ENCODE measurements at places on chromosomes 3 and 15. TPM values are rescaled to one million over a fixed set of nuclear protein-coding genes. Genes with fewer than 3 reads are reported as not detected.

FBXW12 gene
- not detected for total RNA-seq

CCR1 gene
- not detected for total RNA-seq

SPINT1 gene
- not detected for total RNA-seq

LDHAL6B gene
- not detected for total RNA-seq

LYZL4 gene
- not detected for total RNA-seq

SPATA16 gene
- total RNA-seq = not detected

THBS1 gene
- total RNA-seq = 364 TPM

OR5H6 gene
- not detected for total RNA-seq

ALPK3 gene
- total RNA-seq = 1.1 TPM

CHAC1 gene
- 18.5 TPM for total RNA-seq

ARIH2 gene
- 113 TPM for total RNA-seq

FAM3D gene
- not detected for total RNA-seq

ITGA11 gene
- total RNA-seq = 41.0 TPM

ACY1 gene
- 46.4 TPM for total RNA-seq

PLSCR4 gene
- 101 TPM for total RNA-seq

LINGO1 gene
- total RNA-seq = 0.44 TPM

SOX14 gene
- not detected for total RNA-seq

ZBBX gene
- not detected for total RNA-seq

OR4F15 gene
- total RNA-seq = not detected

FEZF2 gene
- total RNA-seq = not detected

Data from MG63 (cell line).